ENCODE measurements at places on chromosomes 4 and X.

DNA sequence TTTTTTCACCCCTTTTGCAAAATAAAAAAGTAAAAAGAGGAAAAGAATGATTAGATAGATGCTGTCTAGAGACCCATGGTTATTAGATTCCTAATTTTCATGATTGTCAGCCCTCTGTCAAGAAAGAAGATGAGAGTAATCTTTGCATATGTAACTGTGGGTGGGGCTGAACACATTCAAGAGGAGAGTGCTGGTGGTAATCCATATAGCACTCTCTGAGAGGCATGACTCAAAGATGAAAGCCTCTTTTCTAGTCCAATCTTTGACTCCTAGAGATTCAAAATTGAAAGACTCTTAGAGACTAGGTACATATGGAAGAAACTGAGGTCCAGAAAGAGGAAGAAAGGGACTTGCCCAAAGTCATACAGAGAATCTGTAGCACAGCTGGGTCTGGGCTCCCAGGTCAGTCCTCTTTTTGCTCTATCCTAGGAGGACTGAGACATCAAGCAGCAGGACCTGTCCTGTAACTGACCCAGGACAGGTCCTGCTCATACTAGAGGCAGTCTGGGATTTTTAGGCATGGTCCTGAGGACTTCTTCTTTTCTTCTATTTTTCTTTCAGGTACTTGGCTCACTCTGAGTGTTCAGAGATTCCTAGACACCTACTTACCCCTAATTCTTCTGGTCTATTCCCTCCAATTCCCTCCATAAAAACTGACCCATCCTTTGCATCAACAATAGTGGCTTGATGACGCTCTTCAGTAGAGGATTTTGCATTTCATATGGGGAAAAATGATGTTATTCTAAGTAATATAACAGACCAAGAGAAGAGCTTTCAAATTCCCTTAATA lies 23.8 kb downstream of the VSIG4 start:
- no peak for DNase-seq

DNA sequence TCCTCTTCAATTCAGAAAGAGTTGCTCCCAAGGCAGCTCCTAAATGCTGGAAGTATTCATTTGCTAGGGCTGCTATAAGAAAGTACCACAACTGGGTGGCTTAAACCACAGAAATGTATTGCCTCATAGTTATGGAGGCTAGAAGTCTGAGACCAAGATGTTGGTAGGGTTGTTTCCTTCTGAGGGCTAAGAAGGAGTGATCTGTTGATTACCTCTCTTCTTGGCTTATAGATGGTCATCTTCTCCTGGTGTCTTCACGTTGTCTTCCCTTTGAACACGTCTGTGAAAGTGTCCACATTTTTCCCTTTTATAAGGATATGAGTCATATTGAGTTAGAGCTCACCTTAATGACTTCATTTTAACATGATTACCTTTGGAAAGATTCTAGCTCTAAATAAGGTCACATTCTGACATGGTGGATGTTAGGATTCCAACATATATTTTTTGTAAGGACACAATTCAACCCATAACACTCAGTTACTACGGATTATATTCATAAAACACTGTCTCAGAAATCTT lies 266.3 kb downstream of the SPATA18 start:
- DNase-seq = no peak

GRCh38 chrX:39527025-39527424 lies 570.7 kb downstream of the BCOR start:
- DNase-seq = no peak

GRCh38 chr4:186204103-186204559 lies 12.8 kb downstream of the CYP4V2 start:
- peak; percentile 27 for DNase-seq

DNA sequence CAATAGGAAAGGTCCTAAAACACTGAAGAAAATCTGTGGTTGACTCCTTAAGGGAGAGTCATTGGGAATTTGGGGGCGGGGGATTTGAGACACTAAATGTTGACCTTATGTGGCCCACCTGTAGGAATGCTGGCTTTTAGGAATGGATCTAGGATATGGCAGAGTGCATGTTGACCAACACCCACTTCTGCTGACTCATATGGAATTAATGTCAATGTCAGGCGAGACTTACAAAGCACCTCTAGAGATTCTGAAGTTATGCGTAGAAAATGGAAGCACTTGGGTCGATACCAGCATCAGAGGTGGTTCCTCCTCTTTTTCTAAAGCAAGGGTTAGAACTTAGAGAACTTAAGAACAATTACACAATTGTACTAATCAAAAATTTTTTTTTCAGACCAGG lies 100.6 kb upstream of the CBR4 start:
- no peak for DNase-seq

- no peak for DNase-seq
Observed at GRCh38 chr4:102437111-102437510, 64.0 kb upstream of the NFKB1 start.

GRCh38 chrX:28851871-28852270 lies 264.6 kb downstream of the IL1RAPL1 start:
- no peak for DNase-seq

DNA sequence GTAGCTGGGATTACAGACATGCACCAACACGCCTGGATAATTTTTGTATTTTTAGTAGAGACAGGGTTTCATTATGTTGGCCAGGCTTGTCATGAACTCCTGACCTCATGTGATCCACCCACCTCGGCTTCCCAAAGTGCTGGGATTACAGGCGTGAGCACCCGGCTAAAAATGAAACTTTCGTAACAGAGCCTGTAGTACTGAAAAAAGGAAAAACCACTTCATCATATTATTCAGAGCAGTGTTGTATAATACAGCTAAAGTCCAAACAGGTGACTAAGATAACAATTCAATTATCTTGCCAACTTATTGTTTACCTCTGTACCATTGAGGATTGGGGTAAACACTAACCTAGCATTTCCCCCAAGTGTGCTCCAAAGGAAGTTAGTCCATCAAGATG lies 43.9 kb upstream of the HPRT1 start:
- DNase-seq = no peak

DNA sequence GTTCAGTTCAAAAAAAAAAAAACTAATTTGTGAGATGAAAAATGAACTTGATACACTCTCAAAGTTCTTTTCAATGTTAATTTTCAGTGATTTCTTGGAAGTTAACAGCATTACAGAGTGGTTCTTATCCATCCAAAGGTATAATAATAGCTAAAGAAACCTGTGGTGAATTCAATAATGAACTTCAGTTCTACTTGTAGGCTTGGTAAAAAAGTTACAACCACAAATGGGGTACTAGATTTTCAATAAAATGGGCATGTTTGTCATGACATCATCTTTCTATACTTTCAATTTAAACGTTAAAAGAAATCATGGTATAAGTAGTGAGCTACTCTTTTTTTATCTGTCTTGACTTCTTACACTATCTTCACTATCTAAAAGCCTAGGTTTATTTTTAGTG lies 424.8 kb downstream of the CFAP47 start:
- no peak for DNase-seq

- no peak for DNase-seq
Observed at GRCh38 chrX:41522671-41523070, 75.5 kb downstream of the NYX start.

GRCh38 chr4:109942292-109942926 lies 29.7 kb downstream of the EGF start:
- no peak for DNase-seq

- DNase-seq = no peak
Observed at GRCh38 chr4:79472036-79472435, 64.0 kb upstream of the GK2 start.

GRCh38 chrX:42269186-42269585 lies 345.8 kb upstream of the CASK start:
- DNase-seq = no peak

DNA sequence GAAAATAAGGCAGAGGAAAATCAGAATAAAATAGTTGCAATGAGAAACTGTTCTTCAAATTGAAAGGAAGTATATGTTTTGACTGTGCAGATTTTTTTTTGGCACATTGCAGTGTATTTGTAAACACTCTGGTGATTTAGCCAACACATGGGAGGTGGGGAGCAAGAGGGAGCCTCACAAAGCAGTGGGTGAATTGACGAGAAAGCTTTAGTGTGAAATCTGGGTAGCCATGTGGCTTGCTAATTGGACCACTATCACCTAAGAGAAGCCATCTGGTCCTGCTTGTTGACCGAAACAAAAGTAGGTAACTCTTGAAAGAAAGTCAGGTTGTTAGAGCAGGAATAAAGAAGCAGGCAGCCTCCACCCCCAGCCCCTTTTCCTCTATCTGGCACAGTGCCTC lies 10.4 kb downstream of the CLCN5 start:
- DNase-seq = no peak

DNA sequence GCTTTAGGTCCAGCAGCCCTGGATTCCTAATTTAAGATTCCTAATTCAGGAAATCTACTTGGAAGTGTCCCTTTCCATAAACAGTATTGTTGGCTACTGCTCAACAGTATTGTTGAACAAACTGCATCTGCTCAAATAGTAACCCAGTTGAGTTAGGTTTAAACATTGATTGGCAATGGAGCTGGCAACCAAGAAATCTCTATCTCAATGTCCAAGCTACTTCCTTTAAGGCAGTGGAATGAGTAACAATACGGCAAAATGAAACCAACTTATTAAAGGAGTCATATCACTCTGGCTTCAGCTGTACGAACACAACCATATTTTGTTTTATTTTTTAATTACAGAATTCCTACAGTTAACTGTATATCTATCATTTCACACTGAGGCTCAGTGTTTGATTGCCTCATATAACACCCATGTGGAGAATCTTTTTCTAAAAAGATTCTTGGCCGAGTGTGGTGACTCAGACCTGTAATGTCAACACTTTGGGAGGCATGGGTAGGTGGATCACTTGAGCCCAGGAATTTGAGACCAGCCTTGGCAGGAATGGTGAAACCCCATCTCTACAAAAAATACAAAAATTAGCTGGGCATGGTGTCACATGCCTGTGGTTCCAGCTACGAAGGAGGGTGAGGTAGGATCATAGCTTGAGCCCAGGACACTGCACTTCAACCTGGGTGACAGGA lies 71.7 kb upstream of the IL13RA1 start:
- DNase-seq = no peak

GRCh38 chr4:39563346-39563847 lies 36.2 kb upstream of the UGDH start:
- DNase-seq = no peak
